ENCODE measurements at places on chromosomes 1 and 21. TPM values are rescaled to one million over a fixed set of nuclear protein-coding genes. Genes with fewer than 3 reads are reported as not detected.

RBP7 gene
- total RNA-seq, result not detected

PRELP gene
- 0.13 TPM for total RNA-seq

LIN28A gene
- total RNA-seq, result not detected

FLG2 gene
- not detected for total RNA-seq

S1PR1 gene
- not detected for total RNA-seq

ADAMTS5 gene
- total RNA-seq, result not detected

INAVA gene
- 108 TPM for total RNA-seq

HDGF gene
- 490 TPM for total RNA-seq

HTR6 gene
- total RNA-seq, result not detected

DNA sequence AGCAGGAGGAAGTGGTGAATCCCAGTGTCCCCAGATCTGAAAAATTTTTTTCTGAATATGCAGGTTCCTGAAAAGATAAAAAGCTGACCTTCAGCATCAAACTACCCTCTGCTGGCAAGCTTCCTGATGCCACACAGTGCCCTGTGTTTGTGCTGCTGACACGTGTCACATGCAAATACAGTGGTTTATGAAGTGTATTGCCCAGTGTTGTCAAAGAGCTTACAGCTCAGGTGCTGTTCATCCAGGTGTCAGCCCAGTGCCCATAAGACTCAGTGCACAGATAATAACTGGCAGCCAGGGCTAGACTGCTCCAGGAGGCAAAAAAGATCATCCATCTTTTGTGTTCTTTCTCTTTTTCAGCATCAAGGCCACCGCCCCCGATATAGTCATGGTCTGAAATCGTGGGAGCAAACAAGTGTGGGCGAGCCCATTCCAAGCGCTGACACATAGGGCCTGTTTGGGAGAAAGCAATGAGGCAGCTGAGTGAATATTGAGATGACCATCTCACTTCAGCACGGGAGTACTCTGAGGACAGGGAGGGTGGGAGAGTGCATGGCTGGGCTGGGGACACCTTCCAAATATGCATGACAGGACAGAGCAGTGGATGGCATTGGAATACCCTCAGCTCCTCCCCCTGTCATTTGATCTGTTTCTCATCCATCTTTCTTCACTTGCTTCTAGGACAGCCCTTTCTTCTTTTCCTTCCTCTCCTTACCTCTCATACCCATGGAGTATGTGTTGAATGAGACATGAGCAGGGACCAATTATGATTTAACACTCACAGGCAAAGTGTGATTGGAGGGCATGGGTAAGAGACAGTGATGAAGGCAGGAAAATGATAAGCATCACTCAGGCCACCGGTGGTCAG lies 6.4 kb upstream of the KCNK1 start:
- no peak for DNase-seq

GRCh38 chr1:22778862-22779520 lies 68.4 kb downstream of the EPHB2 start:
- no peak for DNase-seq

DNA sequence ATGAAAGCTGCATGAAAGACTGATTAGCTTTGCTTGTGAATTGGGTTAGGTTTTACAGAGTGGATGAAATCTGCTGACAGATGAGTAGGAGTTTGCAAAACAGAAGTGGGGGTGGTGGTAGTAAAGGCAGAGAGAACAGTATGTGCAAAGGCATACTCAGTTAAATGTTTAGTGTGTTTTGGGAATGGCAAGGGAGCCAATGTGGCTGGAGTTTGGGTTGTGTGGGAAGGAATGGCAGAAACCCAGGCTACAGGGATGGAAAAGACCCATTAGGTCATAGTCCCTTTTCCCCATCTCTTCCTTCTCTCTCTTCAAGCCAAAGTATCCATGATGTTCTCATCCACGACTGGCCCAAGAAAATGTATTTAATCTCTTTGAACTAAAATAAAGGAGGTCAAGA lies 362.2 kb upstream of the LYPLAL1 start:
- DNase-seq, result no peak

- no peak for DNase-seq
These were observed 256.2 kb upstream of the OLFM3 start for GRCh38 chr1:102252731-102253505.

GRCh38 chr1:170424346-170424745 lies 107.6 kb upstream of the GORAB start:
- DNase-seq, result no peak

- no peak for DNase-seq
These were observed 29.4 kb downstream of the HMGB4 start for GRCh38 chr1:33893147-33893830.

DNA sequence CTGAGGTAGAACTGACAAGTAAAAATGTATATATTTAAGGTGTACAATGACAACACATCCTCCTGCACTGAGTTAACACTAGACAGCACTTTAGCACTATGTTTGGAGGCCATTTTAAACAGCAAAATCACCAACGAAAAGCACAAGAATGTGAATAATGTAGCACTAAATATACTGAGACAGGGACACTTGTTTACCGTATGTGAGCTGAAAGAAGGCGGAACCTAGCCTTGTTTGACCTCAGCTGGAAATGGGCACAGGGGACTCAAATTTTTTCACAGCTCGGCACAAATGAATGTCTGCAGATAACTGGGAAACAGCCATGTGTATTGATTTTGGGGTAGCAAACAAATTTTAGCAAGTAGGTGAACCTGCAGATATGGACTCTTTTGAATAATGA lies 18.0 kb upstream of the ATG4C start:
- no peak for DNase-seq

DNA sequence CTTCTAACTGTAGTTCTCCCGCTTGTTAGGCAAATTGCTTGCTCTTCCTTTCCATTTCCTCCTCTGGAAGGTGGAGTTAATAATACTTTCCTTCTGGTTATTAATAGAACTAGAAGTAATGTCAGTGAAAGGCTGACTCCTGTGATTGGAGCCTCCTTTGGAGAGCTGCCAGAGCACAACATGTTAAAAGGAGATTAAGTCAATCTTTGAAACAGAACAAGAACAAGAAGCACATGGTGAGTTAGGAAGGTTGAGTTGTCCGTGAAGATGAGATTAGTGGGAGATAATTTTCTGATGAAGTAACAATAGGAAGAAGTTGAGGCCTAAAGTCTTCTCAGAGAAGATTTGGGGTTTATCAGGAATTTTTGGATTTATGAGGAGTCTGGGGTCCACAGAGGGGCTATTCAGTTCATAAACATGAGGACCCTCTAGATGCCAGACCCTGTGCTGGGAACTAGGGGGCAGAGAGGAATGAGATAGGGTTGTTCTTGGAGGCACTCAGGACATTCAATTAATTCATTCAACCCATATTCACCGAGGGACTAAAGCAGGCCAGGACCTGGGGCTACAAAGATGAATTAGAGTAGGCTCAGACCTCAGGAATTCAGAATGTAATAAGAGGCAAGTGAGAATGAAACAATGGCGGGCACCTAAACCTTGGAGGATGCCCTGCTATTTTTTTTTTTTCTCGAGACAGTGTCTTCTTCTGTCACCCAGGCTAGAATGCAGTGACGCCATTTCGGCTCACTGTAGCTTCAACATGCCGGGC lies 40.7 kb upstream of the DHCR24 start:
- DNase-seq, result peak; percentile 12

DNA sequence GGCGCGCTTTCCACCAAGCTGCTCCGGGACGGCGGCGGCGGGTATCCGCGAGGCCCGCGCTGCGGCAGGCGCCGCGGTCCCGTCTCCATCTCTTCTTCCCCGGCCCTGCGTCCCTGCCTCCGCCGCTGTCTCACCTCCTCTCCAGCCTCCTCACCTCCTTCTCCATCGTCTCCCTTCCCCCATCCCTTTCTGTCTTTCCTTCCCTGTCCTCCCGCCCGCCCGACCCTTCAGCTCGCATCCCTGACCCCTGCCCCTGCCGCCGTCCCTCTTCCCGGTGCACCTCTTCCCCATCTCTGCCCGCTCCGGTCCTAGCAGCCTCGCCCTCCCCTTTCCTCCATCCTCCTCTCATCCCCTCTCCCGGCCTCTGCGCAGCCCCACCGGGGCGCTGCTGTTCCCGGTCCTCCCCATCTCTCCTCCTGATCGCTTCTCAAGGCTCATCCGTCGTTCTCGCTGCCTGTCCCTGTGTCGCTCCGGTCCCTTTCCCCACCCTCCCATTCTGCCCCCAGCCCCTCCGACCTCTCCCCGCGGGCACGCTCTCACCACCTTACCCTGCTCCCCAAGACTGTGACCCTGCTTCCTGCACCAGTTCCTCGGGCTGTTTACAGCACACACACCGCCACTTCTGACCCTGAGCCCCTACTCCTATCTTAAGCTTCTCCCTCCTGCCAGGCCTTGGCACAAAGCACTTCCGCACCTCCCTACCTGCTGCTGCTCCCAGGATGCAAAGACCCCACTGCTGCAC lies 760 bp upstream of the NPHP4 start:
- no peak for DNase-seq

GRCh38 chr1:9852410-9853248 lies 28.9 kb upstream of the CLSTN1 start:
- no peak for DNase-seq

DNA sequence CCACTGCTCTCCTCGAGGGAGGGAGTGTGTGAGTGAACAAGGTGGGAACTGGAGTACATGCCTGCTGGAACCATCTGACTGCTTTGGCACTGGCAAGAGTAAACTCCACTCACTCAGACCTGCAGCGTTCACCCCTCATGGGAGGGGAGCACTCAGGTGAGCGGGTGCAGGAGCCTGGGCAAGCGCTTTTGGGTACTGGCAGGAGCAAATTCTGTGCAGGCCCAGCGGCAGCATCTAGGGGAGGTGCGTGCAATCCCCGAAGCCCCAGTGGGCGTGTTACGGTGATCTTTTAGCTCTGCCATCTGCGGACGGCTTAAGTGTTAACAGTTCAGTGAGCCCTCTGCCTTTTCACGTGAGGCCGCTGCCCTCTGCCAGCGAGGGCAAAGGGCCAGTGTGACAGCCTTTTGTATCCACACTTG lies 127.4 kb downstream of the PATJ start:
- DNase-seq, result no peak

DNA sequence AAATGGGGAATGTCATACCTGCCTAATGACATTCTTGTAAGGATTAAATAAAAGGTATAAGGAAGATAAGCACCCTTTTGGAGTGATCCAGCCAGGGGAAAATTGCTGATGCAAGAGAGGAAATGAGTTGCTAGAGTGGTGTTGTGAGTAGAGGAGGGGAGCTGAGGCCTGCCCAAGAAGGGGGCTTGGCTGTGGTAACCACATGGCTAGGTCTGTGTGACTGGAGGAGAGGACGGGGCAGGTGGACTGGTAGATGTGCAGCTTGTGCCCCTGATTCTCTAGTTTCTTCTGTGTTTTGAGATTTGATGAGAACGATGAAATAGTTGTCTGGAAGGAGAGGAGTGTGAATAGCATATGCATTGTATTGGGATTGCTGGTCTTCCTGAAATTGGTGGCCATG lies 6.6 kb downstream of the TXLNA start:
- no peak for DNase-seq

DNA sequence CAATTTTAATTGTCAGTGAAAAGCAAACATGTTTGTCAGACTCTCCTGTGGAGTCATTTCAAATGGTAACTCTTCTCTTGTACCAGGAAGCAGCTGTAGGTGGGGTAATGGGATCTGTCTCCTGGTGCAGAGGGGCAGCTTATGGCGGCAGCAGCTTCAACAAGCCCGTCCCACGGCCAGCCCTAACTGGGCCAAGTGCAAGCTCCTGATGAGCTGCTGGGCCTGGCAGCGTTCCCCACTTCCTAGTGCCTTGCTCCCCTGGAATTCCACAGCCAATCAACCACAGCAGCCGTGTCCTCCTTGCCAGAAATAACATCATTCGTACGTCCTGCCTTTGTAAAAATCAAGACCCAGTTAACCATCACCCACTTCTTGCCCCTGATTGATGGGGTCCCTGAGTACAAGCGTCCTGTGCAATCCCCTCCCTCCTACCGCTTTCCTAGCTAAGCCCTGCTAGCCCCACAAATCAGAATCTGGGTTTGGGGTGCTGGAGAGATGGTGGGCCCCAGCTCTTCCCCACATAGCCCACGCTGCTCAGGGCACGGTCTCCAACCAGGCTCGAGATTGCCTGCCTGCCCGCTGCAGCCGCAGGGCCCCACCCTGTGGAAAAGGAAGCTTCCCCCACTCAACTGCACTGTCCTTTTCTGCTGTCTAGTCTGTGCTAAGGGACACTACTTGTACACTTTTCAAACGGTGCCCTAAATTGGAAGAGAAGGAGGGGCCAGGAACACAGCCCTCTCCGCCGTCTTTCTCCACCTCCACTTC lies 61.2 kb downstream of the TOR1AIP2 start:
- no peak for DNase-seq

- peak; percentile 1 for DNase-seq
These were observed 330.0 kb downstream of the SETD4 start for GRCh38 chr21:35730325-35730724.

DNA sequence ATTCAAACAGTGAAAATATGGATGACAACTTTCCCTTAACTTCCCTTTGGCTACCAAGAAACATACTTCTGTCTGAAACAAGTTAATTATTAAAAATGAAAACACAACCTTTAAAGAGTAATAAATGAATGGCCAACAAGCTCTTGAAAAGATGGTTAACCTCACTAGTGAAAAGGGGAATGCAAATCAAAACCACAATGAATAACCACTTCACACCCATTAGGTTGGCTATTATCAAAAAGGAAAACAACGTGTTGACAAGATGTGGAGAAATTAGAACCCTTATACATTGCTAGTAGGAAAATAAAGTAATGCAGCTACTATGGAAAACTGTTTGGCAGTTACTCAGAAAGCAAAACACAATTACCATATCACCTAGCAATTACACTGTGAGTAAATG lies 14.1 kb downstream of the COP1 start:
- DNase-seq, result no peak

DNA sequence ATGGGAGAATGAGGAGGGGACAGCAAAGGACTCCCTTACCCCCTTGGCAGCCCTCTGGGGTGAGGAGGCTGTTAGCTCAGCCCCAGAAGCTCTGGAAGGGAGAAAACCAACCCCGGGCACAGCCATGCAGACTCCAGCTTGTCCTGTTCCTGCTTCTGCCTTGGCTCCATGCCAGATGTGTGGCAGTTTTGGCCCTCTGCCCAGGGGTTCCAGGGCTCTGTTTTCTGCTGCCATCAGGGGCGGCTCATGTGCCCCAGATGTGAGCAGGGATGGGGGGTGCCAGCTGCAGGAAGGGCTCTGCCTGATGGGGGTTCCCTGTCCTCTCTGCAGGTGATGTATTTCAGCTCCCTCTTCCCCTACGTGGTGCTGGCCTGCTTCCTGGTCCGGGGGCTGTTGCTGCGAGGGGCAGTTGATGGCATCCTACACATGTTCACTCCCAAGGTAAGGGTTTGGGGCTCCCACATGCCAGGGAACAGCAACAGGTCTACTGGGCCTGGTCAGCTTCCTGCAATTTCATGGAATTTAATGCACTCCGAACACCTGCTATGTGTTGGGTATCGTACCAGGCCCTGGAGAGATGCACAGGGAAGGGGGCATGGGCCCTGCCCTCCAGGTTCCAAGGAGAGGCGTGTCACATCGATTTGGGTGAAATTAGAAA lies 26.1 kb downstream of the SLC6A17 start:
- DNase-seq, result peak; percentile 26

GRCh38 chr1:8456991-8457390 lies 139.1 kb downstream of the SLC45A1 start:
- DNase-seq, result no peak

Measured in HT-29 (cell line).